EL (cell line): ENCODE measurements at places on chromosomes 16 and 17.

GRCh38 chr16:52367821-52368220 is 179.1 kb downstream of the TOX3 start:
- DNase-seq: no peak

DNA sequence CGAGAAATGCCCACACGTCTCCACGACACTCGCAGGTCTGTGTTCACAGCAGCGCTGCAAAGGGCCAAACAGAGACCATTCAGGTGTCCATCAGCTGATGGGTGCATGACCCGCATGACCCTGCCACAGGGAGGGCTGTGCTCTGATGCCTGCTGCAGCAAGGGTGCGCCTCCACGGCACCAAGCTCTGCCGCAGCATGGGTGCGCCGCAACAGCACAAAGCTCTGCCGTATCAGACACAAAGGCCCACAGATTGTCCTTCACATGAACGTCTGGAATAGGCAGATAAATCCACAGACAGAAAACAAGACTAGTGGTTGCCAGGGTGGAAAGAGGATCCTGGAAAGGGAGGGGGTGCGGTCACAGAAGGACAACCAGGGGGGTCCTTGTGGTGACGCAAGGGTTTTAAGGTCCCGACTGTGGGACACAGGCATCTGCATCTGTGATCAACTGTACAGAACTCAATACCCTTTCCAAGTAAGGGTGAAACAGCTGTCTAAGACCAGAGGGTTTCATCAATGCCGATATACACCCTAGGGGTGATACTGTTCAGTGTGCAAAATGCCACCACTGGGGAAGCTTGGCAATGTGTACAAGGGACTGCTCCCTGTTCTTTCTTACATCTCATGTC is 121.0 kb downstream of the ANKRD11 start:
- DNase-seq: no peak

GRCh38 chr17:983921-984320 is 4.3 kb upstream of the NXN start:
- no peak for DNase-seq

GRCh38 chr17:77645072-77646045 is 313.1 kb upstream of the TNRC6C start:
- DNase-seq: no peak

- DNase-seq: no peak
Observed at GRCh38 chr16:51655249-51655648, 504.2 kb upstream of the SALL1 start.

DNA sequence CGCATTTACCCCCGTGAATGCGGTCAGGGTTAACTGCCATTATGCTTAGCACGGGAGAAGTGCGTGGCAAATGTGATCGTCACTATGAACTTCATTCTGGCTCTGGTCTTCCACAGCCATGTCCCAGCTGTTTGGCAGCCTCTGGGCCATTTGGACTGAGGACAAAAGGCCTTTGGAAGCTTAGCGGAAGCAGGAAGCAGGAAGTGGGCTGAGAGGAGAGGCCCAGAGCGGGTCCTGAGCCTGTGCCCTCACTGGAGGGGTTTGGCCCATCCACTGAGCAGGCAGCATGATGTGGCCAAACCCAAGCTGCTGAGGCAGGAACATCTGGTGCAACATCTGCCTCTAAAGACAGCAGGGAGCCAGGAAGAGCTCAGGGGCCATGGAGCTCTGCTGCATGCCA is 345.9 kb downstream of the C16orf95 start:
- no peak for DNase-seq

DNA sequence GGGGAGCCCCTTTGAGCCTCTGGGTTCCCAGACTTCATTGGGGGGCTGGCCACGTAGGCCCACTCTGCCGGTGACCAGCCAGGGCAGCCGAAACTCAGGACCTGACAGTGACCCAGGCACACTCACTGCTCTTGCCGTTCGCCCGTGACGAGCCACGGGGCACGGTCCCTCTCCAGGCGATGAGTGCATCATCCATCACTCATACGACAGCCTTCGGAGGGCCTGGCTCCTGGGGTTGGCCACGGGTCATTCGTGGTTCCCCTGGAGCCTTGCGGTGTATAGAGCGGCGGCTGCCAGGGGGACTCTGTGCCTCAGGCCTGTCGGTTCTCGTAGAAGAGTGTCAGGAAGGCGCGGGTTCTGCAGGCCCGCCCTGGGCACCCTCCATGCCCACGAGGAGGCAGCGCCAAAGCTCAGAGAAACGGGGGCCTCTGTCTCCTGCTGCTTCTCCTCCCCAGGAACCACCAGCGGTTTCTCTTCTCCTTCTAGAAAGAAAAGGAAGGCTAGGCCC is 11.2 kb upstream of the NUDT16L1 start:
- no peak for DNase-seq

GRCh38 chr16:89136931-89137330 is 34.6 kb upstream of the CDH15 start:
- DNase-seq: no peak

DNA sequence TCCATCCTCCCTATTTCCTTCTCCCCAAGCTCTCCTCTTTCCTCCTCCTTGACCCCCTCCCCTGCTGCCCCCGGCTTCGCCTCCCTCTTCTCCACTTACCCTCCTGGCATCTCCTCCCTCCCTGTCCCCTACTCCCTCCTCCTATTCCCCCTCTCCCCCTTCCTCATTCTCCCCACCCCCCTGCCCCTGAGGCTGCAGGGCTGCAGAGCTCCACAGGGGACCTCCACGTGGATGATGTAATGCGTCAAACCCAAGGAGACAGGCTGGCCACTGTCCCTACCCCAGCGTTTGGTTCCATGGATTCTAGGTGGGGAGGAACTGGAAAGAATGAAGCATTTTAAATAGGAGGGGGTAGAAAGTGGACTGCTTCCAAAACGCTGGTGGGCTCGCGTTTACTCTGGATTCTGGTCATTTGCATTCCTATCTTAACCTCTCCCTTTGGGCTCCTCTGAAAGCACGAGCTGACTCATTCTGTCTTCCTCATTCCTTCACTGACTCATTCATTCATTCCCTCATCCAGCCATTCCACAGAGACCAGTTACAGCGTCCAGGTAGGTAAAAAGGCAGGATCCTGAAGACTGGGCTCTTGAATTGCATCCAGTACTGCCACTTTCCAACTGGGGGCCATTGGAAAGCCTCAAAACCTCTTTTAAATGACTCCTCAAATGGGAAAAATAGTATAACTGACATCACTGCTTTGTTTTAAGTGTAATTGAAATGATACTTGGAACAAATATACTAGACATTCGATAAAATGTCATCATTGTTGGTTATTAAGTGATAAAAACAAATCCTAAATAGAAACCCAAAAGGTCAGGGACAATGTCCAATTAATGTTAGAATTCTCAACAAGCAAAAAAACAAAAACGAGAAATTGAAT is 943 bp upstream of the COTL1 start:
- DNase-seq: peak; percentile 99

GRCh38 chr17:68539548-68540467 is 27.6 kb downstream of the PRKAR1A start:
- DNase-seq: peak; percentile 10

- no peak for DNase-seq
Observed at GRCh38 chr16:22882981-22883380, 69.0 kb downstream of the HS3ST2 start.

DNA sequence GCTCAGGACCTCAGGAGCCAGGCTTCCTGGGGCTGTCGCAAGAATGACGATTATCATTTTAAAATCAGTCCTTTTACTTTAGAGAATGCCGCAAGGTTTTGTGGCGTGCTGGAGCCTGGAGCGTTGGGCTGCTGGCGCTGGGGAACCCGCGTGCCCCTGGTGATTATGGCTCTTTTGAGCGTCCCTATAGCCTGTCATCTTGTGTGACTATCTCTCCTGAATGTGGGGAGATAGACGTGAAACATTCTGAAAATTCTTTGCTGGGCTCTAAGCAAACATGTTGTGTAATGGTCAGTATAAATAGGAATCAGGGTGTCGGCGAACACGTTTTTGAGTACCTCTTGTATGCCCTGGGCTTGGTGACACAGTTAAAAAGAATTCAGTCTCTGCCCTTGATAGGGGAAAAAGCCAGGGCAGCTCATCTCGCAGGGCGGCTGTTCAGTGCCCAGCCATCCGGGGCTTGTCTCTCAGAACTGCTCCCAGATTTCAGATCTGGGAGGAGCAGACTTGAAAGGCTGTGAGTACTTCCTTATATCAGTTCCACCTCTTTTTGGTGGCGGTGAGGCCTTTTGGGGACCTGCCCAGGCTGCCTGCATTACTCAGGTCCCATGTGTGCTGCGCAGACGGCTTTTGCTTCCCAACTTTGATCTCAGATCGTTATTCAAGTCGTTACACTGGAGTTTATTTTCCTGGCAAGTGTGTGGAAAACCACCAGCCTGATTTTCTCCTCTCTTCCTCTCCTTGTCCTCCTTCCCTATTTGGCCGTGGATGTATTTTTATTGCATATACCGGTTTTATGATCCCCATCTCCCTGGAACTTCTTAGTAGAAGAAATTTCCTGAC is 973 bp downstream of the SLC7A6 start:
- peak; percentile 93 for DNase-seq

- no peak for DNase-seq
Observed at GRCh38 chr16:30746638-30747175, 1.5 kb upstream of the PHKG2 start.

GRCh38 chr16:56830669-56831068 is 34.3 kb upstream of the SLC12A3 start:
- no peak for DNase-seq

GRCh38 chr16:68087688-68088087 is 2.5 kb downstream of the NFATC3 start:
- no peak for DNase-seq

DNA sequence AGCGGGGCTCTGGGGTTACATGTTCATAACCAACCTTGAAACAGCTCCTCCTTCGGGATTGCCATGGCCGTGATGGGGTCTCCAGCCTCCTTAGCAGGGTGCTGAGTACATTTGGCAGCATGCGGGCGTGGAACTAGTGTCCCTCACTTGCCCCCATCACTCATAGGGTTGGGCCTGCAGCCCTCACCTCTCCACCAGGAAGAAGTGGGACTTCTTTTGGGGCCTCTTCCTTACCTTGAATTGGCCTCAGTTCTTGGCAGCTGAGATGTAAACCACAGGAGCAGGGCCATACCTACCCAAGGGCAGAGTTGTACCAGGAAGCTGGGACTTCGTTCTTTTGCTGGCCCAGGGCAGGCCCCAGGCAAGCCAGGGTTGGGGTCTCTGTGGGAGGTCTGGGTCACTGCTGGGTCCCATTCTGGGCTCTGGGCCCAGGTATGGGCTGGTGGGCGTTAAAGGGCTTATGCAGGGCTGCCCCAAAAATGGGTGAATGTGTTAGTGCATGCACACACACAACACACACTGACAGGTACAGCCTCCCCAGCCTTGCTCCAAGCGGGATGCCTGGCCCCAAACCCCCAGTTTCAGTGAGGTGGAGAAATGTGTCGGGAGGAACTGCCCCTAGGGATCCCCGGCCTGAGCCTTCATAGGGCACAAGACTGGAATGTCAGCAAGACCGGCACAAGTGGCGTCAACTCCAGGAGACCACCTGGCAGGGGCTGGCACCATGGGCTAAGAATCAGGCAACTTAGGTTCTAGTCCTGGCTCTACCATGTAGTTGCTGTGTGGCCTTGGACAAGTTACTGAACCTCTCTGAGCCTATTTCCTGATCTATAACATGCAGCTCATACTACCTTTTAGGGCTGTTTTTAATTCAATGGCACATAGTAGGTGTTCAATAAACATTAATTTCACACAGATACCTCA is 3.9 kb upstream of the KRT15 start:
- no peak for DNase-seq

DNA sequence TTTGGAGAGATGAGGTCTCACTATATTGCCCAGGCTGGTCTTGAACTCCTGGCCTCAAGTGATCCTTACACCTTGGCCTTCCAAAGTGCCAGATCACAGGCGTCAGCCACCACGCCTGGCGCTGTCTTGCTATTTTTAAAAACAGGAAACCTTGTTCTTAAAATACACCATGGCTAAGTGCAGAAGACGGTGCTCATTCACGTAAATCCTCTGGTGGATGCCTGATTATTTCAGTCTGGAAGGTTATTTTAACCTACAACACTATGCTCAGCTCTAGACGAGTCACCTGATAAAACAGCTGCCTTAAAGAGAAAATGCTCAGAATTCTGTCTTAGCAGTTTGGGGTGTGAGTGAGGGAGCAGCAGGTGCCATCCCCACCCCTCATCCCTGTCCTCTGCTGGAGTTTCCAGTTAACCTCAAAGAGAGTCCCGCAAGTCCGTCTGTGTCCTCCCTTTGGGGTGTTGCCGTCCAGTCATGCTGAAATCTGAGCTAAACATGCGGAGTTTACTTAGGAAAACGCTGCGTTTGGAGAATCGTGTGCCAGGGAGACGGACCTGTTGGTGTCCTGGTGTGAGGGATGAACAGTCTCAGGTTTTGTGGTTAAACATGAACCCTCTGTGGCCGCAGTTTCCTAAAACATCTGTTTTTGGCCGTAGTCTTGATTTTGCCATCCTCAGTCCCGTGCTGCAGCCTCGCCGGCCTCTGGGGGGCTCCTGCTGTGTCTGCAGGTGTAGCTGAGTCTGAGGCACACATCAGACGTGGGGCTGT is 17.1 kb downstream of the SPG7 start:
- DNase-seq: no peak

- no peak for DNase-seq
Observed at GRCh38 chr17:73899839-73900238, 255.6 kb upstream of the SDK2 start.
